ENCODE measurements at places on chromosomes 5 and 9.

- no peak overlapping the region for H3K4me3 ChIP-seq
- no peak overlapping the region for H3K27ac ChIP-seq
- H3K36me3 ChIP-seq, result no peaks in the 10 kb centered on the region
- DNase-seq, result no peak
Observed at GRCh38 chr9:112785986-112786385, 35.4 kb downstream of the SNX30 start.

GRCh38 chr9:14722391-14723035 is at the start of gene CER1:
CER1 (minus strand) TSS chr9:14722733; CDS start chr9:14722672, 61 bp downstream.
- H3K4me1 ChIP-seq, result peaks cover 7% of the 10 kb centered on the region
- H3K27me3 ChIP-seq, result peaks cover 32% of the 10 kb centered on the region
- H3K36me3 ChIP-seq, result no peaks in the 10 kb centered on the region
- no peak within 1 kb of the TSS for H3K4me3 ChIP-seq

GRCh38 chr5:4758550-4758949 is 381.6 kb upstream of the ADAMTS16 start:
- H3K27ac ChIP-seq, result no peak overlapping the region
- H3K4me1 ChIP-seq, result no peaks in the 10 kb centered on the region
- H3K27me3 ChIP-seq, result peaks cover 19% of the 10 kb centered on the region
- H3K36me3 ChIP-seq, result no peaks in the 10 kb centered on the region
- DNase-seq, result no peak
- no peak overlapping the region for H3K4me3 ChIP-seq

- no peaks in the 10 kb centered on the region for H3K27me3 ChIP-seq
- no peak for DNase-seq
- no peaks in the 10 kb centered on the region for H3K4me1 ChIP-seq
- no peak overlapping the region for H3K27ac ChIP-seq
Observed at GRCh38 chr5:157086751-157087359, 22.0 kb downstream of the HAVCR2 start.

DNA sequence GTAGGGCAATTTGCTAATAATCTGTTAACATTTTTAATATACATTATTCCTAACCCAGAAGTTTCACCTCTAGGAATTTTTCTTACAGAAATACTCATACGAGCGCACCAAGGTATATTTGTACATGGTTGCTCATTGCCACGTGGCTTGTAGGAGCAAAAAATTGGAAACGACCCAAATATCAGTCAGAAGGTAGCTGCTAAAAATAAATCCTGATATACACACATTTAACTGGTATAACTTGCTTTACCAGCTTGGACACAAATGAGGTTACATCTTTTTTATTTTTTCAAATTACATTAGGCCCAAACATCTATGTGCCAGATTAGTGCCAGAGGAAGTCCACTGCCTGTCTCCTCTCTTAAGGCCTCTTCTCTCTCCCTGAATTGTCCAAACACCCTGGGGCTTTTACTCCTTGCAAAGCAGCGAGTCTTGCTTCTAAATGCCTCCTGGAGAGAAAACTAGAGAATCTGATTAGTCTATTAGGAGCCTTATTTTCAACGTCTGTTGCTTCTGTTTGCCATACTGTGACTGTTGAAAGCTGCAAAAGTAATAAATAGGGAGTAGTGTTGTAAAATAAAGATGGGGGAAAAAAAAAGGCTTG is 92.0 kb upstream of the SSBP2 start:
- DNase-seq, result no peak
- peak overlapping the region; percentile 45 for H3K4me3 ChIP-seq
- peaks cover 10% of the 10 kb centered on the region for H3K4me1 ChIP-seq
- H3K27me3 ChIP-seq, result no peaks in the 10 kb centered on the region
- peak overlapping the region; percentile 88 for H3K27ac ChIP-seq

DNA sequence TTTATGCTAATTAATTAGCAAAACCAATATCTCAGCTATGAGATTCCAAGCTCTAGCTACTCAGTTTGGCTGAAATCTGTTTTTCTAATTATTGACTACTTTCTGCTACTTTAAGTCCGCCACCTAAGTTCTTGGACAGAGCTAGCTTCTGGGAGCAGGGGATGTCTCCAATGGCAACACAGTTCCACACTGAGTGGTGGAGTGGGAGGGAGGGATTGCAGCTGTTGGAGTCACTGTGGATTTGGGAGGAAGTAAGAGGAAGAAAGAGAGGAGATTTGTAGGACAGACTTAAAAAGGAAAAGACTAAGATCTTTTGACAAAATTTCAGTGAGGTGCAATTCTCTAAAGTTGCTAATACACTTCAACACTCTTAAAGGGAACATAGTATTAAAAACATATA is 450.8 kb downstream of the NFIB start:
- H3K27me3 ChIP-seq, result no peaks in the 10 kb centered on the region
- H3K27ac ChIP-seq, result no peak overlapping the region
- H3K4me1 ChIP-seq, result peaks cover 25% of the 10 kb centered on the region
- DNase-seq, result no peak

- H3K27me3 ChIP-seq, result peaks cover 11% of the 10 kb centered on the region
- no peak overlapping the region for H3K27ac ChIP-seq
- H3K4me1 ChIP-seq, result peaks cover 5% of the 10 kb centered on the region
- no peak overlapping the region for H3K4me3 ChIP-seq
- no peaks in the 10 kb centered on the region for H3K36me3 ChIP-seq
- no peak for DNase-seq
Observed at GRCh38 chr5:2867373-2867933, 116.0 kb upstream of the IRX2 start.

GRCh38 chr5:91016954-91017700 is 366.0 kb downstream of the ARRDC3 start:
- H3K4me1 ChIP-seq, result peaks cover 4% of the 10 kb centered on the region
- H3K27me3 ChIP-seq, result no peaks in the 10 kb centered on the region
- no peak overlapping the region for H3K27ac ChIP-seq
- H3K4me3 ChIP-seq, result no peak overlapping the region
- H3K36me3 ChIP-seq, result peaks cover 5% of the 10 kb centered on the region

- H3K27me3 ChIP-seq, result peaks cover 10% of the 10 kb centered on the region
- no peak for DNase-seq
- H3K36me3 ChIP-seq, result no peaks in the 10 kb centered on the region
- no peak overlapping the region for H3K4me3 ChIP-seq
Observed at GRCh38 chr5:38581597-38581996, 25.2 kb upstream of the LIFR start.

- H3K4me3 ChIP-seq, result no peak overlapping the region
- no peak for DNase-seq
- no peaks in the 10 kb centered on the region for H3K4me1 ChIP-seq
- H3K27me3 ChIP-seq, result no peaks in the 10 kb centered on the region
Observed at GRCh38 chr9:99335280-99335679, 113.2 kb downstream of the SEC61B start.

- H3K27ac ChIP-seq, result no peak overlapping the region
- no peak overlapping the region for H3K4me3 ChIP-seq
- H3K27me3 ChIP-seq, result peaks cover 16% of the 10 kb centered on the region
- H3K4me1 ChIP-seq, result peaks cover 9% of the 10 kb centered on the region
- DNase-seq, result no peak
Observed at GRCh38 chr9:14467675-14468374, 153.9 kb upstream of the NFIB start.

GRCh38 chr5:17180864-17181723 is 36.3 kb upstream of the BASP1 start:
- H3K36me3 ChIP-seq, result no peaks in the 10 kb centered on the region
- DNase-seq, result no peak
- H3K4me1 ChIP-seq, result no peaks in the 10 kb centered on the region
- H3K27ac ChIP-seq, result no peak overlapping the region
- H3K4me3 ChIP-seq, result no peak overlapping the region

GRCh38 chr5:180375955-180376354 is 22.8 kb upstream of the GFPT2 start:
- H3K4me1 ChIP-seq, result no peaks in the 10 kb centered on the region
- no peaks in the 10 kb centered on the region for H3K36me3 ChIP-seq
- no peaks in the 10 kb centered on the region for H3K27me3 ChIP-seq
- H3K4me3 ChIP-seq, result no peak overlapping the region
- H3K27ac ChIP-seq, result no peak overlapping the region
- DNase-seq, result no peak

GRCh38 chr9:96348261-96348660 is 35.2 kb downstream of the SLC35D2 start:
- no peak overlapping the region for H3K27ac ChIP-seq
- no peak for DNase-seq

DNA sequence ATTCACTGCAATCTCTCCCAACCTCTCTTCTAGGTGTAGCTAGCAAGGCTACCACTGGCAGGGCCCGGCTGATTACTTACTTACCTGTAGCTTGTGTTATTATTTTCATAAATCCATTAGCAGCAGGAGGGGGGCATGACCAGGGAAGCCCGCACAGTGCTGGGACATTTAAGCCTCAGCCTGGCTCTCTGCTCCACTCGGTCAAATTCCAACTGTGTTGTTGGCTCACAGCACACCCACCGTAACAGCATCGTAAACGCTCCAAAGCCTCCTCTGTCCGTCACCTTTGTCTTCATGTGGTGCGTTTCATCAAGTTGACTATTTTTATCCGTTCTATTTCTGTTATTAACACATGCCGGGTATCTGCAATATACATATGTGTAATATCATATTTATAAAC is 264.7 kb downstream of the NSG2 start:
- H3K4me1 ChIP-seq, result peaks cover 4% of the 10 kb centered on the region
- DNase-seq, result no peak
- H3K27ac ChIP-seq, result no peak overlapping the region
- H3K27me3 ChIP-seq, result peaks cover 60% of the 10 kb centered on the region

GRCh38 chr5:78726571-78726970 is 78.0 kb upstream of the LHFPL2 start:
- no peak overlapping the region for H3K4me3 ChIP-seq
- peaks cover 5% of the 10 kb centered on the region for H3K4me1 ChIP-seq
- no peak for DNase-seq
- peak overlapping the region; percentile 39 for H3K27ac ChIP-seq

DNA sequence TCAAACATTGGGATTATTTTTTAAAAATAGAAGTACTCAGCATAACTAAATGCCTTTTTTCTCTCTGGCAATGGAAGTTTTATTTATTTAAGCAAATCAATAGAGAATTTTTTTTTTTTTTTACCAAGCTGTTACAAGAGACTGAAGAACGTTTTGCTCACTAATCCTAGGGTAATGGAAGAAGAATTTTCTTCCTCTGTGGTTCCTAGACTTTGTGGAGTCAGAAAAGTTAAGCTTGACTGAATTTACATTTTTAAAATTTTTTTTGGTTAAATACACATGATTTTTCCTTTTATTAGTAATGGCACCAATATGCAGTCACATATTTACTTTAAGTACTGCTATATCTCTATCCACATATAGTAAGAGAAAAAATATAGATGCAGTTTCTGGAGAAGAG is 189.8 kb downstream of the PCSK1 start:
- H3K4me1 ChIP-seq, result peaks cover 12% of the 10 kb centered on the region
- no peak overlapping the region for H3K4me3 ChIP-seq
- peaks cover 3% of the 10 kb centered on the region for H3K27me3 ChIP-seq
- no peak for DNase-seq
- H3K36me3 ChIP-seq, result no peaks in the 10 kb centered on the region

DNA sequence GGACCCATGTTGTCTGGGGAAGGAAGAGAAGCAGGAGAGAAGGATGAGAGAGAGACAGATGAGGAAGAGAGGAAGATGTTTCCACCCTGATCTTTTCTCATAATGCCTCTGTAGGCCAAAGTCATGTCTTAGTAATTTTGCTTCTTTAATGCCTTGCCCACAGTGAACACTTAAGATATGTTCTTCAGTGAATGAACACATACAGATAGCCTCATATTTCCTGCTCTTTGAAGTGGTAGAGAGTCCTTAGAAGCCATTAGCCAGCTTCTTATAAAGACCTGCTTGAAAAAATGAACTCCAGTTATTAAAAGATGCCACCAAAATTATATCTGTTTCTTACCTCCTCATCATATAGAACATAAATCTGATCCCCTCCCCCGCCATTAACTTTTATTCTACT is 244.4 kb downstream of the CD180 start:
- H3K27me3 ChIP-seq, result no peaks in the 10 kb centered on the region
- no peaks in the 10 kb centered on the region for H3K4me1 ChIP-seq
- no peak overlapping the region for H3K27ac ChIP-seq
- no peaks in the 10 kb centered on the region for H3K36me3 ChIP-seq

- DNase-seq, result no peak
- no peak overlapping the region for H3K27ac ChIP-seq
- H3K4me3 ChIP-seq, result no peak overlapping the region
- H3K4me1 ChIP-seq, result peaks cover 18% of the 10 kb centered on the region
- H3K36me3 ChIP-seq, result no peaks in the 10 kb centered on the region
Observed at GRCh38 chr9:115099901-115100300, 18.1 kb downstream of the TNC start.

DNA sequence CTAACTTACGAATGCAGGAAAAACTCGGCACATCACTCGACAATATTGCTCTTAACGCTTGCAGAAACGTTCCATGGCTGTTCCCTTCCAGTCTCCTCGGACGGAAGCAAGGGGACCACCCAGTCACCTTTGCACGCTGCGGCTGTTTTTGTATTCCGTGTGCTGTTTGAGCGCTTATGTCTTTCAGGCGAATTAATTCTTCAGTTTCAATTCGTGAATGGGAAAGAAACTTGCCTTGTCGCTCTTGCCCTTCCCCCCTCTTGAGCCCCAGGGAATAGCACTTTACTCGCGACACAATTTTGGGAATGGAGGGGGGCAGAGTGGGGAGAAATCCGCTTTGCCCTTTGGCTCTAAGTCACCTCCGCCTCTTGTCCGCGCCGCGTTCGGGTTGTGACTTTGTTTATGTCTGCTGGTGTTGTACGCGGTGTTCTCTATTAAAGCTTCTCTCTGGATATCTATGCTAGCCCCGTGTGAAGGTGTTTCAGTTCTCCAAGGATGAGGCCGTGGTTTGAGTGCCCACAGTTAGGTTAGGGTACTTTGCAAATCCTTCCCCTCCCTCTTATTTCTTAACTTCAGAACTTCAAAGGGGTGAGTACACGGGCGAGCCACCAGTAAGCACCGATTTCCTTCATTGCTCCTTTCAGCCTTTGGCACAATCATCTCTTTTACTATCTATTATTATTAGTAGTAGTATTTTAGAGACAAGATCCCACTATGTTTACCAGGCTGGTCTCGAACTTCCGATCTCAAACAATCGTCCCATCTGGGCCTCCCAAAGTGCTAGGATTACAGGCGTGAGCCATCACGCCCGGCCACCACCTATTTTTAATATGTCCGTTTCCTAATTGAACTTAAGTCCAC is 2.7 kb downstream of the FOXB2 start:
- H3K4me3 ChIP-seq, result peak overlapping the region; percentile 69
- DNase-seq, result no peak
- no peaks in the 10 kb centered on the region for H3K4me1 ChIP-seq

DNA sequence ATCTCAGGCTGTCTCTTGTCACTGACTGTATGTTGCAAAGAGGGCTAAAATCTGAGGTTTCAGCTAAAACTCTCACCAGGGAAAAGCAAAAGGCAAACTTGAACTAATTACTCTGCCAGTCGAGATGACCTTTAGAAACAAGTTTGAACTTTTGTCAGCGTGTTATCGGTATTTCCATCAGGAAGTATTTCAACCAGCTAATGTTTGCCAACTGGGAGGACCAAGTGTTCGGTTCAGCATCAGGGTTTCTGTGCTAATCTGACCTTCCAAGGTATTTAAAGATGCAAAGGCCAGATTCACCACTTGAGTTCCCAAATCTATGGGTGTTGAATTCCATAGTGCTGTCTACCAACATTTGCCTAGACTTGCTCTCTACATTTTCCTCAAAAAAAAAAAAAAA is 230.5 kb downstream of the SLIT3 start:
- H3K4me3 ChIP-seq, result no peak overlapping the region
- H3K27me3 ChIP-seq, result peaks cover 7% of the 10 kb centered on the region
- DNase-seq, result no peak

GRCh38 chr5:56298336-56299090 is 65.4 kb upstream of the ANKRD55 start:
- no peak overlapping the region for H3K27ac ChIP-seq
- H3K4me3 ChIP-seq, result no peak overlapping the region
- H3K4me1 ChIP-seq, result peaks cover 13% of the 10 kb centered on the region

- H3K4me3 ChIP-seq, result no peak overlapping the region
- no peak for DNase-seq
- no peak overlapping the region for H3K27ac ChIP-seq
- H3K4me1 ChIP-seq, result no peaks in the 10 kb centered on the region
Observed at GRCh38 chr5:144684899-144685298, 514.2 kb downstream of the KCTD16 start.
